ENCODE measurements at places on chromosomes 16 and 17.

DNA sequence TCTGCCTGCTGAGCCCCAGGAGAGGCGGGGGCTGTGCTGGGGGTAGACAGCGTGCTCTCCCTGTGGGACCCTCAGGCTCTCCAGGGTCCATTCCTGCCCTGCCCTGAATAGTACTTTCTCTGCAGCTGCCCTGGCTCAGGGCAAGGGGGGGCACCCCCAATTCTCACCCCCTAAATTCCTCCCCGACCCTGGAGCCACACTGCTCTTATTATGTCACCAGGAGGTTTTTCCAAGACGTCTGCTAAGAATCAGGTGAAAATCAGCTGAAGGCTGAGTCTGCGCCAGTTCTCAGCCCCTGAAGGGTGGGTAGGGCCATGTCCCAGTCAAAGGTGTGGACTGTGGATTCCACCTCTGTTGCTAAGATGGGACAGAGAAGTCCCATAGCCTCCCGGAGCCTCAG is 49.9 kb upstream of the MAP3K14 start:
- DNase-seq = peak; percentile 25

GRCh38 chr16:17512636-17513220 is 42.0 kb upstream of the XYLT1 start:
- no peak for DNase-seq

- DNase-seq = peak; percentile 66
Measured at GRCh38 chr16:2208772-2209171, 1.9 kb downstream of the BRICD5 start.

DNA sequence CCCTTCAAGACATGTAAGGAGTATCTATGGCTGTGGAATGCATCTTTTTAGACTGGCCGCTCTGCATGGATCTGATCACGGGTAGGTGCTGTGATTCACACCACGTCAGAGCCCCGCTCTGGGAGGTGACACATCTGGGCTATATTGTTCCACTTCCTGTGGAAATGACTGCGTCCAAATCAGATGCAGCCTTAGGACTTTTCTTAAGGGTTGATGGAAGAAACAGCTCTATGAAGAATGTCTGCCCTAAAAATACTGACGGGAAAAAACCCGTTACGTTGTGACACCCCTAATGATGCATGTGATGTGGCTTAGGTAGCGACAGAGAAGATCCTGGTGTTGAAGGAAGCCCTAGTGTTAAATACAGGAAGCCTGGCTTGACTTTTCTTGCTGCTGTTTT is 12.2 kb downstream of the BANP start:
- no peak for DNase-seq

DNA sequence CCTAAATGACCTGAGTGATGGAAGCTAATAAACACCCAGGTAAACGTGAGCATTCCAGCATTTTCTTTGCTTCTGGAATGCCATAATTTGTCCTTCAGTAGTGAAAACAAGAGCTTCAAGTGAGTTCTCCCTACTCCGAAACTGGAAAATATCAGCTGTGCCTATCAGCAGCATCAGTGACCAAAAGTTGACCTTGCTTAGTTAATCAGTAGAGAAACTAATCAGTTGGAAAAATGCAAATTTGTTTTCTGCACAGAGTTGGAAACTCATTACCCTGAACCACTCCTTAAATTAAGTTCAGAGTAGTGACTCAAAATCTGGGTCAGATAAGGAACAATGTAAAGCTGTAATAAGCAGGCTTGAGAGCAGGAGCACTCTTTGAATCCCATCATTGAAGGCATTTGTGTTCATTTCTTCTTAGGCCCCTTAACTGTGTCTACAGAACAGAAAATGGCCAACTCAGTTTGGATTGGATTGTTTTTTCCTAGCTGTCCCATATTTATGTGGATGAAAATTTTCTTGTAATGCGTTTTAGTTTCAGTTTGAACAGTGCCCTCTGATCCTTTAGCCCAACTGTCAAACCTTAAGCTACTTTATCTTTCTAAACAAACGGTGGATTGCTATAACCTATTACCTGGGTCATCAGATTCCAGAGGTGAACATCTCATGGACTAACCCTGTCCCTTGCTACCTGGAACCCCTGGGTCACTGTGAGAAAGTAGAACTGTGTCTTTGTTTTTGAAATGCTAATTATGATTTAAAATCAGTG is 290.4 kb downstream of the TOX3 start:
- no peak for DNase-seq

- DNase-seq = no peak
Measured at GRCh38 chr17:9571201-9571600, 4.4 kb downstream of the STX8 start.

- DNase-seq = no peak
Measured at GRCh38 chr17:11366272-11366850, 125.3 kb downstream of the SHISA6 start.

GRCh38 chr17:81958633-81959342 is 2.2 kb downstream of the NOTUM start:
- peak; percentile 55 for DNase-seq

DNA sequence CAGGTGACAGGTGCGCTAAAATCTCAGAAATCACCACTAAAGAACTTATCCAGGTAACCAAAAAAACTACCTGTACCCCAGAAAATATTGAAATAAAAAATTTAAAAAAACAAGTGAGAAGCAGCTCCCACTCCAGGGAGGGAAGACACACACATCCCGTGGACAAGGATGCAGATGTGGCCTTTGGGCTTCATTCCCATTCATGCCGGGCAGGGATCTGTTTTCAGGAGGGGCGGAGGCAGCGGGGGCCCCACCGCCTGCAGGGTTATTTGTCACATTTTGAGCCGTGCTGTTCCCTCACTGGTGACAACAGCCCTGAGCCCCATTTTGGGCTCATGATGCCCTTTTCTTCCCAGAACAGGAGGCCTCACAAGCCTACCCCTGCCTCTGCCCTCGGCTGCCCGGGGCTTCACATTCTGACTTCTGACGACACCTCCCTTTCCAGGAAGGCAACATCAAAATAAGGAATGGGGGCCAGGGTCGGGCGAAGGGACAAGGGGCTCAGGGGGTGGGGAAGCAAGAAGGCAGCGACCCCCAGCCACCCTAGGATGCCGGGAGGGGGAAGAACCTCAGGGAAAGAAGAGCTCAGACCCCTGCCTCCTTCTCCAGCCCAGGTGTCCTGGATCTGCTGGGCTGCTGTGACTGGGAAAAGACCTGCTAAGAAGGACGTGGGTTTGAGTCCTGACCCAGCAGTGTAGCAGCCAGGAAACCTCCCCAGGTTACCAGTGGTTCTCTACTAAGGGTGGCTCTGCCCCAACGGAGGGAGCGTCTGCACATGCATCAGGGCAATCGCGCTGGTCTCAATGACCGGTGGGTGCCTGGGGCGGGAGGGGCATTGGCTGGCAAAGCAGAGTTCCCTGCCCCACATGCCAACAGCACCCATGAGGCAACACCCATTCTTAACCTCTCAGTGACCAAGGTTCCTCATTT is 2.3 kb upstream of the CD79B start:
- no peak for DNase-seq

GRCh38 chr17:18184143-18185031 is 759 bp downstream of the ALKBH5 start:
- no peak for DNase-seq

DNA sequence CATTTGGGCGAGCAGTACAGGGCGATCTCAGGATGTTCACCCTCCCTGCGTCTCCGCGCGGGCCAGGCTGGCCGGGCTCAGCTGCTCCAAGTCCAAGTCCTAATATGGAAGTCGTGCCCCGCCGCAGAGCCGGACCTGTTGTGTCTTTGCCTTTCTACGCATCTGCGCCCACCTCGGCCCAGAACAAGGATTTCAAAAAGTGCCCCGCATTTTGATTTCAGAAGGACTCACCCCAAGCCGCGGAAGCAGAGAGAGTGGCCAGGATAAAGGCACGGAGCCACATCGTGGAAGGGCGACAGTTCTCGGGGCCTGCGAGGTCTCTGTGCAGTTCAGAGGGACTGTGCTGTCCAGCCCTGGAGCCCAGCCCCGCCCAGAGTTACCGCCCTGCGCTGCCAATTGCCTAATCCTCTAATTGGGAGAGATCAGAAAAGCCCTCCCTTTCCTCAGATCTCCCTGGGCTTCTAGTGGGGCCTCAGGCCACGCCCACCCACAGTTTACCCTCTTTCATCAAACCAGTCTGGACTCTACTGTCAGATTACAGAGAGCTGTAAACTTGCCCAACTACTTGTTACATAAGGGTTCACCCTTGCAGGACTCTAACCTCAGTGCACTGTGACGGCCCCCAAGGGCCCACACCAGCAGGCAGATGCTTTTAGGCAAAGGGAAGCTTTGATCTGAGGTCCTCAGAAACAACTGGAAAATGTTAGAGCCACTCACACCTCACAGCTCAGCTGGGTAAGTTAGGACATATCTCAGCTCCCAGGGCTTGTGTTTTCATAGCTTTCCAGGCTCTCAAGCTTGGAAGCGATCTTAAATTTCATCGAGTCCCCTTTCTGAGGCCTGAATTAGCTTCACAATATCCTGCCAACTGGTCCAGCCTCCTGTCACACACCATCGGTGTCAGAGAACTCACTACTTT is at the start of gene CES1:
Gene CES1 (minus strand): TSS at position 324 of the 919 bp plus-strand sequence. CDS start 41 bp downstream, at position 283.
- no peak for DNase-seq

DNA sequence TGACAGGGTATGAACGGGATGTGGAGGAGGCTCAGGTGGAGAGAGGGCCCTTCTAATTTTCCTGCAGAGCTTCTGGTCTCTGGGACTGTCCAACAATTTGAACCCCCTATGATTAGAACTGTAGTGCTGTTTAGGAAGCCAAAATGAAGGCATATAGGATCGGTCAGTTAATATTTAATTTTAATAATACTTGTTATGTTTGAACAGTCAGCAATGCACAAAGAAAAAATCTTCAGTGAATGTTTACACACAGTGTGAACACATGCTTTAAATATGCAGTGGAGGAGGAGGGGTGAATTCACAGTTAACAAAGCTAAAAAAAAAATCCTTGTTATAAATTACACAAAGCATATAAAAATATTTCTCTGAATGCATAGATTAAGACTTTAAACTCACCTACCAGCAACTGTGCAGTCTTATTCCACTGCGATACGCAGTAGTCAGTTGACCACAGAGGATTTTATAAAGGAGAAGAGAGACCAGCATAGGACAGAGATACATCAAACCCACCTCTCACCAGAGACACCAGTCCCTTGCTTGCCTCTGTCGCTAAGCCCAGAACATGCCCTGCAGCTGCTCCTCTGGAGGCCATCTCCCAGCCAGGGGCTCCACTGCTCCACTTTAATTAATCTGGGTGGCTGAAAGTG is 14.6 kb downstream of the ANKRD40 start:
- no peak for DNase-seq

- DNase-seq = no peak
Measured at GRCh38 chr17:68749349-68750207, 148.4 kb upstream of the FAM20A start.

DNA sequence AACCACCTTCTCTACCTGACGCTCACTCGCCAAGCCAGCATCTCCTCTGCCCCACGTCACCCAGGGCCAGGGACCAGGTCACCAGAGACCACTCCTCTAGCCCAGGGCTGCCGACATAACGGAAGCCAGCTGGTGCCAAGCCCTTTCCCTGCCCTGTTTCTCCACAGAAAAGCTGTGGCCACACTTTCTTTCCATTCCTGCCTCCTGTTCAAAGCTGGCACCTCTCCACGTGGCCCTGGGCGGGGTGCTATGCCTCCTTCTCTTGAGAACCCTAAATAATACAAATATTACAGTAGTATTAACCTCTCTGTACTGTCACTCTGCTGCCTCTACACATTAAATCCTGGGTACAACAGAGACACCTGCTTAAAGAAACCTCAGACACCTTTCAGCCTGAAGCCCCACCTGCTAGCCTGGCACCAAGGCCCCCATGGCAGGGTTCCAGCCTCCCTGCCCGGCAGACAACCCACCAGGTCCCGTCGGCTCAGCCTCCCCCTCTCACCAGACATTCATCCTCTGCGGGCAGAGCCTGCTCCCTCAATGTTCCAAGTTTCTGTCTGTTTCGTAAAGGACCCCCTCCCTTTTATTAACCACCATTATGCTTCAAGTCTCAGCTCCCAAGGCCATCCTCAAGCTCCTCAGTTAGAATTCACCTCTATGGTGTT is 62.3 kb downstream of the TIMM22 start:
- DNase-seq = no peak

DNA sequence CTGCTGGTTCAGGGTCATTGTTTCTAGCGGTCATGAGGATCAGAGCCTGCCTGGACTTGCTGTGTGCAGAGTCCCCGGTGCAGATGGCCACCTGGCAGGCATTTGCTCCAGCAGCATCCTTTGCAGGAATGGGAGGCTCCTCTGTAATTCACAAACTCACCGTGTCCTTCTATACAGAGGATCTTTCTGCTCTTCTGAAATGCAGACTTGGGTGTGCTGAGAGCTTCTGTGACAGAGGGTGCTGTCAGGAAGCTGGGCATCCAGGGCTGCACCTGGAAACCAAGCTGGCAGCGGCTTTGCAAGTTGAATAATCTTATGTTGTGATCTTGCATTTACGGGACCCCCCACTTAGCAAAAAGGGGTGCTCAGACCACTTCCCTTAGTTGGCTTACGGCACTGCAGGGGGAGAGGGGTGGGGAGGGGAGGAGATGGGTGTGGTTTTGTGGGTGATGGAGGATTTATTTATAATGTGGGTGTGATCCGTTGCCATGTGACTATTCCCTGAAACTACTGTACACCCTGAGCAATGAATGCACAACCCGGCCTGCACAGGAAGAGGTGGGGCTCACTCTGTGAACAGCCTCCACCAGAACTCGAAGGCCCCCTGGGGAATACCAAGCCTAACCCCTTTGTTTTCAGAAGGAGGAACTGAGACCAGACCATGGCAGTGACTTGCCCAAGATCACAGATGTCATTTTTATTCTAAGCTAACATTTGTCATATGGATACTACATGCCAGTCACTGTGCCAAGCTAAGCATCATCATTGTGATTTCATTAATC is 178.3 kb downstream of the PRKCB start:
- no peak for DNase-seq

DNA sequence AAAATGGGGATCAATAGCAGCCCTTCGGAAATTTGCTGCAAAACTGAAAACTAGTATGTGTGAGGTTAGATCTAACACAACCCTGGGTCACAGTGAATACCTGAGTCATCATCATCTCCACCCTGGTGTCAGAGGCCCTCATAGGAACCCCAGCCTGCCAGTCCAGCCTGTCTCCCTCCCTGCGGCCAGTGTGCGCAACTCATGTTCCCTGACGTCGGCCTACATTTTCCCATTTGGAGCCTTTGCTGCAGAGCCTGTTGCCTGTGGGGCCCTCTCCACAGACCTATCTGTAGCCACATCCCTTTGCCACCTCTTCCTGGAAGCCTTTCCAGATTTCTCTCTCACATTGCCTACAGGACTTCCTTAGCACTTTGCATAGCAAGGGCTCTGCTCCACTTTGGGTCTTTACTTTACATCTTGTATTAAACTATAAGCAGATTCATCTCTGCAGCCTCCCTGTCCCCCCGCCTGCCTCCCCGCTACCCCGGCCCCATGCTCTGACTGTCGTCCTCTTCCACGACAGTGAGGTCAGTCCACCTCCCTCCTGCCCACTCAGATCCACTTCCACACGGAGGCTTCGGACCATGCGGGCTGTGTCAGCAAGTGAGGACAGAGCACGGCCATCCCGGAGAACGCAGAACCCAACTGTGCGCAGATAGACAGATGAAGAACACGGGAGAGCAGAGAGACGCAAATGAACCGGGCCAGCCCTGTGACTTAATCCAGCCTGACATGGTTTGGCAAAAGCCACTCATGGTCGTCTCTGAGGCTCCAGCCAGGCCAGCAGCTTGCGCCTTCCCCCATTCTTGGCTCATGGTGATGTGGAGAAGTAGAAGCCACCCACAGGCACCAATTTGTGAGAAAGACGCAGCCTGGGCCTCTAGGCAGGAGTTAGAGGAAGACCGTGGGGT is 31.0 kb downstream of the NGFR start:
- DNase-seq = no peak

- no peak for DNase-seq
Measured at GRCh38 chr16:89723279-89724250, 2.2 kb downstream of the ZNF276 start.

GRCh38 chr16:76226011-76226410 is 51.2 kb upstream of the CNTNAP4 start:
- no peak for DNase-seq

Measured in RWPE2 (cell line).